Stimulated activated CD8-positive, alpha-beta memory T cell treated with anti-CD3 and anti-CD28 coated beads, Interleukin-7, amount 100 ng/mL, for 48 hours (primary cell): ENCODE measurements at places on chromosomes 16 and 17.

- DNase-seq: no peak
Observed at GRCh38 chr16:56336071-56336688, 89.2 kb downstream of the AMFR start.

DNA sequence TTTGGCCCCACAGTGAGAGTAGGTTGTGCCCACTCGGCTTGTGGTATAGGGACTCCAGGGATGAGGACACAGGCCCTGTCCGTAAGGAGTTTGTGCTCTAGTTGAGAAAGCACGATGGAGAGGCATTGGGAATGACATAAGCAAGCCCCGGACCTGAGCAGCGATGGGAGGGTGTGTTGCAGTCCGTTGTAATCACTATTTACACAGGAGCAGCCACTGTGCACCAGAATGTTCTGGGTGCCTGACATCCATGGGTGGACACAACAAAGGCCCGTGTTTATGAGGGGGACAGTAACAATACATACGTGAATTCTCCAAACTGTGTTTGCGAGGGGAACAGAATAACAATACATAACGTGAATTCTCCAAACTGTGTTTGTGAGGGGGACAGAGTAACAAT, 86.8 kb downstream of the NPIPB11 start:
- DNase-seq: no peak

GRCh38 chr17:68719431-68719830, 118.3 kb upstream of the FAM20A start:
- DNase-seq: no peak

DNA sequence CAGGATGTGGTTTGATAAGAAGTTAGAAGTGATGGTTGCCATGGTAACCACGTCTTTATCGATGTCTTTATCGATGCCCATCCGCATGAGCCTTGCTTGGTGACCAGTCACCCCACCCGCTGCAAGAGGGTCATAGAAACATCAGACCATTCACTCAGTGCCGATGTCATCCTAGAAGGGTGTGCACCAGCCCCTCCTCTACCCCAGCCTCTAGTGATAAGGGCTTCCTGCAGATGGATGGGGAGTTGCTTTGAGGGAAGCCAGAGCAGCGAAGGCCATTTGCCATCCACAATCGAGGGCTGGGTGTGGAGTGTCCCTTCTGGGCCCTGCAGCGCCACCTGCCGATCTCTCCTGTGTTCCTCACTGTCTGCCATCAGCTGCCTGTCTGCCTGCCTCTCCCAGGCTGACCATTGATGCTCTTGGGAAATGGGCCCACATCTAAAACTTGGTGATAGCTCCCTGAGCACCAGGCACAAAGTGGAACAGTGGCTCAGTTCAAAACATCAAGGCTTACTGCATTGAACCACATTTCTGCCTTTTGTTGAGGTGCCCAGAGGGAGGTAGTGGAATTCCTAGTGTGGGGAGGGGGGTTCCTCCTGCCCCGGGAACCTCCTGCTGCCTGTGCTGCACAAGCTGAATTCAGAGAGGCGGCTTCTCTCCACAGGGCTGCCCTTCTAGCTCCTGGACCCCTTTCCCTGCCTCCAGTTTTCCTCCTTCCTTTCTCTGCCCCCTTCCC, 8.9 kb downstream of the CALB2 start:
- peak; percentile 18 for DNase-seq

GRCh38 chr16:89191901-89192185, 8.5 kb downstream of the SLC22A31 start:
- DNase-seq: no peak
